Activated T-helper 1 cell treated with anti-CD3 and anti-CD28 coated beads, Interleukin-12 subunit alpha, Interleukin-12 subunit beta, Interleukin-2, Interleukin-4 antibody, amounts not matched to agents 30 ng/mL and 10 ng/mL and 1 ng/mL, durations not matched to agents 14 hours and 24 hours and 36 hours (primary cell): ENCODE measurements at places on chromosomes 2 and 18.

DNA sequence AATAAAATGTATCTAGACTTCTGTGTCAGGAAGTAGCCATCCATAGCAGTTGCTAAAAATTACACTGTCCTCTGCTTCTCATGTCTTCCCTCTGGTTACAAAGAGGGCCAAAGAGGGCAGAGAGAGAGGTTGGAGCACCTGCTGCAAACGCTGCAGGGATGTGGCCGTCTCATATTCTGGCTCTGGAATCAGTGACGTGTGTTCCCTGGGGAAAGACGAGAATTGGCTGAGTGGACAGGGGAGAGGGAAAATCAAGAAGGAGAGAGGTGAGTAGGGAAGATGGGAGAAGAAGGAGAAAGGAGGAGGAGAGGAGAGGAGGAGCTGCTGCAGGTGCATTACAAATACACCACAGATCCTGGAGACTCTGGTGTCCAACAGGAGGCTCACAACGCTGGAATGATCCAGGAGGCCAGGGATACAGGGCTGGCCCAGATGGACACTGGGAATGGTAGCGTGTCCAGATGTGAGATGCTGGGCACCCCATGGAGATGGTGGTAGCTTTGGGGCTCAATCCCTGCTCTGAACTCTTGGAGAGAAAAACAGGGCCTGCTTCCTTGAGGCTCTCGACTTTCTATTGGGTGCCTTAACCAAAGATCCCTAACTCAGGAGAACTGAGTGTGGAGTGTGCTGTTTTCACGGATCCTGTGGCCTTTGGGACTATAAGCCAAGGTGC lies 118.4 kb upstream of the PXDN start:
- peaks cover 5% of the 10 kb centered on the region for H3K27me3 ChIP-seq
- H3K4me1 ChIP-seq: no peaks in the 10 kb centered on the region
- no peak overlapping the region for H3K4me3 ChIP-seq
- DNase-seq: no peak
- H3K36me3 ChIP-seq: no peaks in the 10 kb centered on the region

GRCh38 chr18:46046688-46047087 lies 25.4 kb downstream of the PSTPIP2 start:
- H3K27me3 ChIP-seq: no peaks in the 10 kb centered on the region
- no peak for DNase-seq
- no peak overlapping the region for H3K4me3 ChIP-seq
- peaks cover 4% of the 10 kb centered on the region for H3K36me3 ChIP-seq
- H3K27ac ChIP-seq: no peak overlapping the region

- no peaks in the 10 kb centered on the region for H3K4me1 ChIP-seq
- peaks cover 4% of the 10 kb centered on the region for H3K27me3 ChIP-seq
- no peak overlapping the region for H3K27ac ChIP-seq
- no peak overlapping the region for H3K4me3 ChIP-seq
- no peaks in the 10 kb centered on the region for H3K36me3 ChIP-seq
Observed at GRCh38 chr18:46542545-46542944, 114.5 kb downstream of the LOXHD1 start.

DNA sequence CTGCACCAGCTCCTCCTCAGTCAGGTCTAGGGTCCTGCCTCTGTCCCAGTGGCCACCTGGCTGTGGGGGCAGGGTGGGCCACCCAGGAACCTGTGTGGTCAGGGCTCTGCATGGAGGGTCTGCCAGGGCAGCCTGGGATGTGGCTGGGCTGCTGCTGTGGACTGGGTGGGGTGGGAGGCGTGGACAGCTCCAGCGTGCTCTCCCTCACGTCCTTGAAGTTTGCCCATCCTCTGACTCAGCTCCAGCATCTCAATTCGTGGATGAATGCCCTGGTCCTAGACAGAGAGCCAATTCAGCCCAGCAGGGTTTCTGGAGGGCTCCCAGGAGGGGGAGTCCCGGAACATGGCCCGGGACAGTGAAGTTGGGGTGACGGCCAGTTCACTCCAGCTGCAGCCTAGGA lies 64.3 kb upstream of the EPAS1 start:
- H3K36me3 ChIP-seq: no peaks in the 10 kb centered on the region
- H3K27ac ChIP-seq: no peak overlapping the region
- H3K4me1 ChIP-seq: peaks cover 52% of the 10 kb centered on the region
- H3K4me3 ChIP-seq: no peak overlapping the region
- peaks cover 3% of the 10 kb centered on the region for H3K27me3 ChIP-seq
- DNase-seq: no peak

GRCh38 chr2:234256516-234256915 lies 206.0 kb downstream of the SPP2 start:
- H3K36me3 ChIP-seq: peaks cover 5% of the 10 kb centered on the region
- no peak for DNase-seq
- H3K27me3 ChIP-seq: peaks cover 1% of the 10 kb centered on the region
- no peak overlapping the region for H3K4me3 ChIP-seq

GRCh38 chr2:134760385-134760784 lies 41.6 kb upstream of the TMEM163 start:
- no peaks in the 10 kb centered on the region for H3K36me3 ChIP-seq
- DNase-seq: no peak
- H3K27ac ChIP-seq: no peak overlapping the region
- H3K4me1 ChIP-seq: no peaks in the 10 kb centered on the region

DNA sequence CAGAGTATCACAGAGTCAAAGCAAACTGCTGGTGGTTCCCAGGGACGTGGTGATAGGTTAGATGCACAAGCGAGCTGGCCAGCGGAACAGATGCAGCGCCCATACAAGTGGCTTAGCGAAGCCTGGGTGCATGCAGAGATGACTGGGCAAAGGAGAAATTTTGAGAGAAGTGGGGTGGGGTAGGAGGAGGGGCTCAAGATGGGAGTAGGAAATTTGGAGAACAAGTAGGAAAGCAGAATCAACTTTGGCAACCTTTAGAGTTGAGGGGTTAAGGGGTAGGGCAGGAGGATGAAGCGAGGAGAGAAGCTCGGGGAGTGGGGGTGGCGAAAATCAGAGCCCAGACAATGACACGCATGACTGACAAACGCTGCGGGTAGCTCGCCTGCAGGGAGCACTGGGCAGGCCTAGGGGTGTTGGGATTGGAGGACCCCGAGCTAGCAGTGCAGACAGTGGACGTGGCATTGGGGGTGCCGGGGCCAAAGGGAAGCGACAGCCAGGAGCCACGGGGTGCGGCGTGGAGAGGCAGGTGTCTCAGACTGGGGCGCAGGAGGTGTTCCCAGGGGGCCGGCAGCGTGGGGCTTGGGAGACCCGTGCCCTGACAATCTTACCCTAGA lies 431 bp downstream of the FAM98A start:
- H3K4me3 ChIP-seq: peak overlapping the region; percentile 90
- peaks cover 35% of the 10 kb centered on the region for H3K4me1 ChIP-seq
- peaks cover 14% of the 10 kb centered on the region for H3K36me3 ChIP-seq
- no peaks in the 10 kb centered on the region for H3K27me3 ChIP-seq
- H3K27ac ChIP-seq: peak overlapping the region; percentile 94

DNA sequence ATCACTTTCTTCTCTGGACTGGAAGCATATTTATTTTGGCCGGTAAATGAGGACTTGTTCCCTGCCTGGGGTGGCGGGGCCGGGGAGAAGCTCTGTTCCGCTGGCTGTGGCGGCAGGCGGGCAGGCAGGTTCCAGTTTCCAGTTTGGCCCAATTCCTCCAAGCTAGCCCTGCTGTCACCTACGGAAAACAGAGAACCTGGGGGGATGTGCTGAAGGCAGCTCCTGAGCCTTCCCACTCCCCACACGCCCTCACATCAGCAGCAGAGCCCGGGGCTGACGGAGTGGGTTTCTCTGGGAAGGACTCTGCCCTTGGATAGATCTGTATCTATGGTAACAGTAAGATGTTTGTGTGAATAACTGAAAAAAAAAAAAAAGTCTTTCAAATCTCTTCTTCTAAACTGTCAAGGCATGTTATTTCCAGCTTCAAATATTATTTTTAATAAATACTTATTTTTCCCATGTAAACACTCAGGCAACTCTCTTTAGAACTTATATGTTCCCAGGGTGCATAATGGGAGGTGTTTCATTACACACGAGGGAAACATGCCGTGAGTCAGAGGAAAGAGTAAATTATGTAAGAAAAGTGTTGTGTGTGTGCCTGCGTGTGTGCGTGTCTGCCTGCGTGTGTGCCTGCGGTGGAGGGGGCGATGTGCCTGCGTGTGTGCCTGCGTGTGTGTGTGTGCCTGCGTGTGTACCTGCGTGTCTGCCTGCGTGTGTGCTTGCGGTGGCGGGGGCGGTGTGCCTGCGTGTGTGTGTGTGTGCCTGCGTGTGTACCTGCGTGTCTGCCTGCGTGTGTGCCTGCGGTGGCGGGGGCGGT lies 116.1 kb upstream of the ZNF516 start:
- peaks cover 3% of the 10 kb centered on the region for H3K27me3 ChIP-seq
- no peak for DNase-seq
- no peak overlapping the region for H3K27ac ChIP-seq
- no peaks in the 10 kb centered on the region for H3K36me3 ChIP-seq
- no peak overlapping the region for H3K4me3 ChIP-seq

DNA sequence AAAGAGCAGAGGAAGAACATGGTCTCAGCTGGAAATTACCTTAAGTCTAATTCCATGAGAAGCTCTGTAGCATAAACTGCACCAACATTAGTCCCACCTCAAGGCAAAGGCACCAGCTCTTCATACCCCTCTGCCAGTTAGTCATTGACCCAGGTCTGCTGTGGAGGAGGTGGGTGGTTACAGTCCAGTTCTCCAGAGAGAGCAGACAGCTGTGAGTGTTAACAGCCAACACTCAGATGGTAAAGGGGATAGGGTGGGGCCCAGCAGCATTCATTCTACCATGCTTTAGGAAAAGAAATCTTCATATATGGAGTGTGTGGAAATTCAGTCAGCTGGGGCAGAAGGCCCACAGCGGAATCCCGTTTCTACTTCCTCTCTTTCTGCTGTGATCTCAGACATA lies 159.7 kb upstream of the FBXO11 start:
- no peak for DNase-seq
- H3K27ac ChIP-seq: no peak overlapping the region
- H3K4me3 ChIP-seq: no peak overlapping the region
- H3K27me3 ChIP-seq: peaks cover 20% of the 10 kb centered on the region
- H3K4me1 ChIP-seq: no peaks in the 10 kb centered on the region

GRCh38 chr2:127085317-127085681 lies 21.7 kb downstream of the BIN1 start:
- DNase-seq: no peak
- peaks cover 2% of the 10 kb centered on the region for H3K27me3 ChIP-seq
- peak overlapping the region; percentile 56 for H3K4me3 ChIP-seq
- peaks cover 54% of the 10 kb centered on the region for H3K4me1 ChIP-seq
- H3K27ac ChIP-seq: peak overlapping the region; percentile 45

- peak overlapping the region; percentile 80 for H3K4me3 ChIP-seq
- DNase-seq: no peak
- H3K27me3 ChIP-seq: no peaks in the 10 kb centered on the region
- H3K4me1 ChIP-seq: peaks cover 70% of the 10 kb centered on the region
- H3K36me3 ChIP-seq: peaks cover 20% of the 10 kb centered on the region
Observed at GRCh38 chr2:96205888-96206287, 2.7 kb downstream of the STARD7 start.

DNA sequence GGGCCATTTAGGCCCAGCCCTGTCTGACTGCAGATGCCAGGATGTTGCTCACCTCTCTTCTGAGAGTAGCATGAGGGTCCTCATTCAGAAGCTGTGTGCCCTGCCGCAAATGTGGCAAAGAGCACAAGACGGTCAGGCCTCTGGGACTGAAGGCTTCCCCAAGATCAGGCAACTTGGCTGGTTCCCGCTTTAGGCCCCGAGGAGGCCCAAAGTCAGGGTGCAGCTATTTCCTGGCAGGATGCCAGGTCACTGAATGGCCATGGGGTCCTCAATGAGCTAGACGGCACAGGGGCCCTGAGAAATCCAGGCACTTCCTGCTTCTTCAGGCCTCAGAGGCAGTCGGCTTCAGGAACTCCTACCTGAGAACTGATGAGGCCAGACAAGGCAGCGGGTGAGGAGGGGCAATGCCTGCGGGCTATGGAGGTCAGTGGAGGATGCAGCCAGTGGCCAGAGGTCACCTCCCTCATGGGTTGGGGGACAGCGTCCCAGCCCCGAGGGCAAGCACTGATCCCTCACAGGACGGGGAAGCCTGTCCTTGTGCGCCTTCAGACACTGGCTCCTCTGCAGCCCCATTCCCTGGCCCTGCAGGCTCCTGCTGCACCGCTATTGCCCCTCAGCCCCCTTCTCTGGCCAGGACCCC lies 44.9 kb downstream of the LMAN2L start:
- H3K27me3 ChIP-seq: no peaks in the 10 kb centered on the region
- no peak for DNase-seq
- no peaks in the 10 kb centered on the region for H3K36me3 ChIP-seq
- no peaks in the 10 kb centered on the region for H3K4me1 ChIP-seq
- H3K4me3 ChIP-seq: no peak overlapping the region
